Vagina (tissue), 2 donors: ENCODE measurements at places on chromosomes 2 and 18. TPM values are rescaled to one million over a fixed set of nuclear protein-coding genes. Genes with fewer than 3 reads are reported as not detected.

The SPDYA gene
- total RNA-seq = 5.2 TPM

DNA sequence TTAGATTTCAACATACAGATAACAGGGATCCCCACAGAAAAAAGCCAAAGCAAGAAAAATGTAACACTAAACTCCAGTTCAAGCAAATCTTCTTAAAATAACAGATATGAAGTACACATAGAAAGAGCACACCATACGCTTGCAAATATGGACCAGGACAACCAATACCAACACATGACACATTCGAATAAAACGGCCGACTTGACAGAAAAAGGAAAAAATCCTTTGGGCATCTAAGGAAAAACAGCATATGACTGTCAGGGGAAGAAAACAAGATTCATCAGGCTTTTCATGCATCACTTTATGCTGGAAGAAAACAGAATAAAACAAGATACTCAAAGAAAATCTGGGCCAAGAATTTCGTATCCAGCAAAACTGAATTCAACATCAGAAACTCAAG is 16.0 kb downstream of the RNASEH1 start:
- DNase-seq = no peak

- DNase-seq = peak; percentile 64
These were observed 46.4 kb upstream of the BZW1 start for GRCh38 chr2:200765139-200765951.

DNA sequence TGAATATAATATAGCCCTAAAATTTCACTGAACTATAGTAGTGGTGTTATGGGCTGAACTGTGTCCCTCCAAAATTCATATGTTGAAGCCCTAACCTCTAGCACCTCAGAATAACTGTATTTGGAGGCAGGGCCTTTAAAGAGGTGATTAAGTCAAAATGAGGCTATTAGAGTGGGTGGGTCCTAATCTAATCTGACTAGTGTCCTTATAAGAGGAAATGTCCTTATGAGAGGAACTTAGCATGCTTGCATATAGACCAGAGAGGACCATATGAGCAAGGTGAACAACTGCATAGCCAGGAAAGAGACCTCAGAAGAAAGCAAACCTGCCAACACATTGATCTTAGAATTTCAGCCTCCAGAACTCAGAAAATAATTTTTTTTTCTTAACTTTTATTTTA is 238.4 kb downstream of the ZEB2 start:
- DNase-seq = no peak

DNA sequence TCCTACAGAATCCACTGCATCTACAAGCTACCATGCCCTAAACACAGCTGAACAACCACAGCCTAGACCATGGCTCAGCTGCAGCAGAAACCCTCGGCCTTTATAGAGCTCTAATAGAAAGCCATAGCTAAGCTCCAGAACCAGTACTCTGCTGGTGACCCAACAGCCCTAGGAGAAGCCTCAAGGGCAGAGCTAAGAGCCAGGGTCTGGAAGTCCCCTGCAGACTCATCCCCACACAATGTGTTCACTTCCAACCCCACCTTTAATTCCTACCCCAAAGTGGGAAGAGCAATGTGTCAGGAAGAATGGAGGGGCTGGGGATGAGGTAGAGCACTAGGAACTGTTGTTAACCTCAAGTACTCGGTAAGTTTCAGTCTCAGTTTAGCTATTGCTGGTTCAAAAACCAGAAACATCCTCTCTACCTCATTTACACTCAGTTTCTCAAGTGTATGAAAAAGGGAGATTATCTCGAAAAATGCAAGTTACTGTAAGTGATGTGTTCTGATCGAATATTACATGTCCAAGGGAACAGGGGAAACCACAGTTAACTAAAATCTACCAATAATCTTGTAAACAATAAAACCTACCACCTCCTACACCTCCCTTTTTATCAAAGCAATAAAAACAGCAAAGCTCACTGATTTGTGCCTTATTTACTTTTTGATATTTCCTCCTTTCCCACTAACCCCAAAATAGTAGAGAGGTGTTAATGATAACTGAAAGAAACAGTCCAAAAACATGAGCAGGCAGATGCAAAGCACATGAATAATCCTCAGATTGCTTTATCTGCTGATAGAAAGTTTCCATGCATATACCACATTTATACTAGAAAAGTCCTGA is 36.2 kb downstream of the THADA start:
- no peak for DNase-seq
